ENCODE measurements at places on chromosomes 3 and 15.

DNA sequence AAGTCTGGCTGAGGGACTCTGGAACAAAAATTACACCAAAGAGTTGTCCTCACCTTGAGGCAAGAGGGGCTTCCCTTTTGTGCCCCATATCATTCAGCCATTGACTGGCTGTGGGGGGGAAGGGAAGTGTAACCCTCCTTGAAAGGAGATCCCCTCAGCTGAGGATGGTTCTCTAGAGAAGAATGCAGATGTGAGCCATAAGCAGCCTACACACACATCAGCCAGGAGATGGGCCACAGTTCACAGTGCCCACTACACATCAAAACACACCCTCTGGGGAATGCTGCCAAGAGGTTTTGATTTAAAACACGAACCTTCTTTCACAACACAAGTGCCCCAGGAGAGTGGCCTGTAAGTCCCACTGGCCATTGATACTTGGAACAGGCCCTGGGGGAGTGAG, 231.2 kb upstream of the CTDSPL start:
- no peak for DNase-seq

- DNase-seq, result no peak
Measured at GRCh38 chr3:10333349-10333650, 12.4 kb upstream of the SEC13 start.

GRCh38 chr3:129263161-129263910, 13.9 kb downstream of the COPG1 start:
- no peak for DNase-seq

DNA sequence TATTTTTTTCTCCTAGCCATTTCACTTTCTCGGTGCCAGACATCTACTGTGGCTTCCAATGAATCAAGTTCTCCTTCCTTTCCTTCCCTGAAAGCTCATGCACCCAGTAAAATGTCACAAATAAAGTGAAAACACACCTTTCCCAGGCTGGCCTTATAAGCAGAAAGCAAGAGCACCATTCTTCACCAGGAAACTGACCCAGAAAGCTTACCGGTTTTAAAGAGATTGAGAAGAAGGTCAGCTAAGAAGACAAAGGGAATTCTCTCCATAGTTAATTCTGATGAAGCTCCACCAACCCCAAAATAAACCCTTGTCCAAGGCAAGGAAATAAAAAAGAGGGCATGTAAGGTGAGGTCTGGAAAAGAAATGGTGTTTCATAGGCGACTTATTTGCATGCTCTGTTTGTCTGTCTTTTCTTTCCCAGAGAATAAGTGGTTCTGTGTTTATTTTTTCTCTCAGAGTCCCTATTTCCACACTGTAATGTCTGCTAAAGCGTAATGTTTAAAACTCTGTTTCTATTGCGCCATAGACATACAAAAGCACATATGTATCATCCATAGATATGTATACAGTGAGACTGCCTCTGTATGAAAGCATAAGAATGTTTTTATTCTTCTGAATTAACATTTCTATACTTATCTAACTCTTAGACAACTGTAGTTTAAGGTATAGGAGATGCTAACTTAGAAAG, 2.8 kb downstream of the LSAMP start:
- DNase-seq, result no peak

- DNase-seq, result no peak
Measured at GRCh38 chr15:47987908-47988532, 132.8 kb upstream of the SLC24A5 start.

DNA sequence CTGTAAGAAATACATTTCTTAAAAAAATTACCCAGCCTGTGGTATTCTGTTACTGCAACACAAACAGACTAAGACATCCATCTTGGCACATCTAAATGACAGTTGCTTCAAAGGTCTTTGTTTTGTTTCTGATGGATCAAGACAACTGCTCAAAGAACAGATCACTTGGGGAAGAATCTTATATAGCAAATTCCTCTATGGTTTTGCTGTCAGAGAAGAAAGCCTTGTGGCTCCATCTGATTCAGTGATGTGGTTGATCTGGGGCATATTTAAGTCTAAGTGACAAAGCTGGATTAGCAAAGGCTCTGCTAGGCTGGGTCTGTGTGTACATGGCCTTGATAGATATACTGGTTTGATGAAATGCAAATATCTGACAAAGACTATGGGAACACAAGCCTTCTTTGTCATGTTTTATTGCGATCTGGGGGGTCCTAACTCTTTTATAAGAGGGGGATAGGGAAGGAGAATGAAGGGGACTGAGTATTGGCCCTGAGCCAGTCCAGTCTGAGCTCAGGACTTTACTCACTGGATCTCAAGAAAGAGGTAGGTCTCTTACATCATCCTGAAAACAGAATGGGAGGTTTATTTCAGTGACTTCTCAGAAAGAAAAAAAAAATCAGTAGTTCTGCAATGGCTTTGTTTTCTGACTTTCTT, 14.3 kb upstream of the LIMD1 start:
- no peak for DNase-seq

- DNase-seq, result peak; percentile 13
Measured at GRCh38 chr15:45454814-45455213, 67.7 kb downstream of the SLC30A4 start.

DNA sequence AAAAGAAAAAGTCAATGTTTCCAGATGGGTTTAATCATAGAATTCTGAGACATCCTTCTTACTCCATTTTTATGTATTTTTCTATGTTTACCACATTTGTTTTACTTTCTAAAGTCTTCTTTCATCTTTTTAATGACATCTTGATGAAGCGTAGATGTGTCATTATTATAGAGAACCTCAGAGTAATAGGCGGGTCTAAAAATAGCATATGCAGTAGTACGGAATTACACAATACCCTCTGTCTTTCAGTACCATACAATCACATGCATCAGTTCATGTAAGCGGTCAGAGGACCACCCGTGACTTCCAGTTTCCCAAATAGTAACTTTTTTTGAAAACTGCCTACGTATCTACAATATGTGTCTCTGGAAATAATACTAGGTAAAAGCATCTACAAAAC, 224.0 kb downstream of the PLOD2 start:
- DNase-seq, result no peak

DNA sequence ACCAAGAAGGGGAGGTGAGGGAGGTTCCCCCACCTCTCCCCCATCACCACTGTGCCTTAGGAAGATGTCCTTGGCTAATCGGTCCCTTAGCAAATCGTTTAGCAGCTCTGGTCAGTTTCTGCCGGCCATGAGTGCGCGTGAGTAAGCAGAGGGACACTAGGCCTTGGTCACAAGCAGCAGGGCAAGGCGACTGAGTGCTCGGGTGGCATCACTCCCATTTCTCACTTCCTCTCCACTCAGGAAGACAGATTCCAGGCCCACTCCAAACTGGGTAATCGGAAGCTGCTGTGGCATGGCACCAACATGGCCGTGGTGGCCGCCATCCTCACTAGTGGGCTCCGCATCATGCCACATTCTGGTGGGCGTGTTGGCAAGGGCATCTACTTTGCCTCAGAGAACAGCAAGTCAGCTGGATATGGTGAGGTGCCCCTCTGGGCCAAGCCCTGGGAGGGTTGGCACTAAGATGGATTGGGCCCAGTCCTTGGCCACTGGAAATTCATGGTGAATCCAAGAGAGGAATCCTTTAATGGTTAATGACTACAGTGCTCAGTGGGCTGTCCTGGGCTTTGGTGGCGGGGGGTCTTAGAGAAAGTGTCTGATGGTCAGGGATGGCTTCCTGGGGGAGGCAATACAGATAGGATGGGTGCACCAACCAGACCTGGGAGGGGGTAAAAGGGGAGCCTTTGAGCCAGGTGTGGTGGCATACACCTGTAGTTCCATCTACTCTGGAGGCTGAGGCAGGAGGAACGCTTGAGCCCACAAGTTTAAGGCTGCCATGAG, 4.0 kb downstream of the PARP3 start:
- DNase-seq, result no peak

GRCh38 chr3:12758025-12758781, 856 bp downstream of the TMEM40 start:
- DNase-seq, result no peak

- no peak for DNase-seq
Measured at GRCh38 chr3:101801174-101801573, 22.2 kb downstream of the NXPE3 start.

DNA sequence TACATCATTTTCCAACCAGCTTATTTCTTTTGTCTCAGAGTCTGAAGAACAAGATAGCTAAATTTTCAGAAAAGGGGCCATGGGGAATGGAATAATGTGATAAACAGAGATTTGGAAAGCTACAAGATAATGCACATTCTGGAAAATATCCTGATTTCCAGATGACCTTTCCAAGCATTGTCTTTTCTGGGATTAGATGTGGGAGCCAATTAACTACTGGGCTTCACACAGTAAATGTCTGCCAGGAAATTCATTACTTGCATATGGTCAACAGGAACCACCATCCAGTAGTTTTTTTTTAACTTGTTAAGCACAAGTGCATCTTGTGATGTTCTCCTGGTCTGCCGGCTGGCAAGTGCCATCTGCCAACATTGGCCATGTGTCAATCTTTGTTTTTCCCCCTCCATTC, 131.1 kb upstream of the BFSP2 start:
- DNase-seq, result no peak

- DNase-seq, result no peak
Measured at GRCh38 chr3:133113526-133113925, 75.3 kb downstream of the TMEM108 start.

DNA sequence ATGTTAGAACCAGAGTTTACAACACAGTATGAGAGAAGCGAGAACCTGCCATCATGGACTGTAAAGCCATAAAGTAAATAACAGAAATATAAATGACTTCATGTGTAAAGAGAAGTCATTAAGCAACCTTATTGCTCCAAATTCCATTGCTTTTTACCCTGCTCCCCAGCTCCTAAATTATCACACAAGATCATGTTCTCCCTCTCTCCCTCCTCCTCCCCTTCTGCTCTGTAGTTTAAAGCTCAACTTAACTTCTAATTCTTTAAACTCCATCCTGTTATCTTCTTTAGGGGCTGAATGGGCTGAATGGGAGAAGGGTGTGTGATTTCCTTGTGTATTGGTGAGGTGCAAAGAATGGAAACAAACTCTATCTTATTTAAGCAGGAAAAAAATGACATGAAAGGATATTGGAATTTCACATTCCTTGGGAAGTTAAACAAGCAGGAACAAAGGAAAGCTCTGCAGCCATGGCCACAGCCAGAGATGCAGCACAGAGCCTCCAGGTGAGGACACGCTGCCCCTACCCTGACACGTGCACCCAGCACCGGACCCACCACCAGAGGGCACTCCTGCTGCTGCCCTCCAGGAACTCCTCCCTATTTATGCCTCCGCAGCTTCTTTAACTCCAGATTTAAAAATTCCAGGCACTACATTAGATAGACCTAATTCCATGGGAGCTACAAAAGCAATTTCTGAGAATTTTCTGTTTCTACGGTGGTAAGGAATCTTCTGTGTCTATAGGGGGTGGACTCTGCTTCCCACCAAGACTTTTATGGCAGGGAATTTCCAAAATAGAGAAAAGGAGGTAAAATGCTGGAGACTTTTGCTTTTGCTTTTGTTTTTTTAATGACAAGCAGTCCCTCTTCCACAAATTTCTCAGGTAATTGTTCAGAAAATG, 76.9 kb upstream of the ABI3BP start:
- DNase-seq, result peak; percentile 13

DNA sequence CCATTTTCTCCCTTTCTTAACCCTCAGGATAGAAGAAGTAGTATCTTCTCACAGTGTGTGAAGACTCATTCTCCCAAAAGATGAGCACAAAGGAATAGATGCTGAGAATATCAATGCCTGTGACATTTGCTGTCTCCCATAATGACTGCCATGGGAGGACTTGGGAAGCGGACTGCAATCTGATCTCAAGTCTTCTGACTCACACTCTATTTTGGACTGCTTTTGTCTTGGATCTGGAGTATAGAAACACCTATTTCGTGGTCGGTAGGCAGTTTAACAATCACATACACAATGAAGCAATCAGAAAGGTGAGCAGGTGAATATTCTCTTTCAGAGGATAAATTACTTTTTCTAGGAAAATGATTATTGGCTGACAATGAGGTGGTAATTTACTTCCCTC, 852.0 kb downstream of the FHIT start:
- no peak for DNase-seq

DNA sequence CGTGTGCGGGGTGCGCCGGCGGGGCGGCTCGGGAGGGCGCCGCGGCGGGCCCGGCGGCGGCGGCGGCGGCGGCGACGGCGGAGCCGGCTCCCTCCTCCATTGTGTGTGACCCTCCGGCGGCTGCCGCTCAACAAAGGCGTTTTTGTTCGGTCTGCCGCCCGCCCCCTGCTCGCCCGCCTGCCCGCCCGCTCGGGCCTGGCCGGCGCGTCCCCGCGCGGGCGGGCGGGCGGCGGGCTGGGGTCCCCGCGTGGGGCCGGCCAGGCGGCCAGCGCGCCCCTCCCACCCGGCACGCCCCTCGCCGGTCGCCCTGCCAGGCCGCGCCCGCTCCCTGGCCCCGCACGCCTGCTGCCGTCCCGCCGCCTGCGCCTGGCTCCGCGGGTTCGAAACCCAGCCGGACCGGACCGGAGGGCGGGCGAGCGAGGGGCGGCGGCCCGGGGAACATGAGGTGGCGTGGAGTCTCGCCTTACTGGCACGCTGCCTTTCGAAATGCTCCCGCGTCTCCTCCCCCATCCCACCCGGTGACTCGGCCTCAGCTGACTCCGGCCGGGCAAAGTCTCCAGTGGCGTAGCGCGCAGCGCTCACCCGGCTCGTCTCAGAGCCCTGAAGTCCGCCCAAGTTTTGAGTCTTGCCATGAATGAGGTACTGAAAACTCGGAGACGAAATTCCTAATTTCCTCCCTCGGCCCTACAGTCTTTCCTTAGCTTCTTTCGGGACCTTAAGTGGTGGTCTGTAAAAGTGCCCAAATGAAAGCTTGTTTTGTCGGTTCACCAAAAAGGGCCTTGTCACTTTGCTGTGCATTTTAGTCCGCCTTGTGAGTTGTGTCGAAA, 588 bp downstream of the MAPK6 start:
- peak; percentile 23 for DNase-seq

DNA sequence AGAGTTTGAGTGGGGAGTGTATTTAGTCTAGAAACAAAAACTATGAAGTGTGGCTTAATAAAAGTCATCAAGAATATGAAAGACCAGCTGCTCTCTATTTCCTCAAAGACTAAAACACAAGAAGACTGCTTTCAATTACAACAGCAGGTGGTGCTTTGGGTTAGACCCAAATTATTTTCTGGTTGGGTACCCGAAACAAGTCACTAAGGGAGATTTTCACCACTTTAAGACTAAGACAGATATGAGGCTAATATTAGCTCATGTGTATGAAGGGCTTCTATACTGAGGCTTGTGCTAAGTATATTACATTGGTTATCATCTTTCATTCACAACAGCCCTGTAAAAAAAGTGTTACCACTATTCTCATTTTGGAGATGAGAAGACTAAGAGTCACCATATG, 43.1 kb downstream of the COL8A1 start:
- DNase-seq, result no peak

GRCh38 chr3:196868297-196868661, 559 bp downstream of the SENP5 start:
- DNase-seq, result no peak

DNA sequence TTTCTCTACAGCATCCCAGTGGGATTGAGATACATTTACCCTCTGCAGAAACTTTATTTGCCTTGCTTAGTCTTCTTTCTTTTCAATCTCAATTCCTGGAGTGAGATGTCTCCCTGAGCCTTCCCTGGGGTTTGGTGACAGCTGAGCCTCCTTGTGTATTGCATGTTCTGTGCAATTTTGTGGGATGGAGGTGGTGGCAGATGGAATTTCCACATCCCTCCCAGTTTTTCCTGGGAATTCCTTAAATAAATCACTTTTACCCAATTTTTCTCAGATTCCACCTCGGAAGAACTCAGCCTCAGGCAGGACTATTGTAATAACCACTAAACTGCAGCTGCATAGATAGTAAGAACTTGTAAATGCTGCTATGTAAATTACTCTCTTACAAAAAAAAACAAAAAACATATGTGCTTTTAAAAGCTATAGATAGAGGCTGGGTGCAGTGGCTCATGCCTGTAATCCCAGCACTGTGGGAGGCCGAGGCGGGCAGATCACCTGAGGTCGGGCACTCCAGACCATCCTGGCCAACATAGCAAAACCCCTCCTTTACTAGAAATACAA, 88.5 kb upstream of the ABHD17C start:
- DNase-seq, result no peak

Data from activated CD4-positive, CD25-positive, alpha-beta regulatory T cell treated with anti-CD3 and anti-CD28 coated beads, Interleukin-2, amount 50 U/mL, for 16 hours (primary cell).